GM06990 (cell line): ENCODE measurements at places on chromosomes 1 and 21.

DNA sequence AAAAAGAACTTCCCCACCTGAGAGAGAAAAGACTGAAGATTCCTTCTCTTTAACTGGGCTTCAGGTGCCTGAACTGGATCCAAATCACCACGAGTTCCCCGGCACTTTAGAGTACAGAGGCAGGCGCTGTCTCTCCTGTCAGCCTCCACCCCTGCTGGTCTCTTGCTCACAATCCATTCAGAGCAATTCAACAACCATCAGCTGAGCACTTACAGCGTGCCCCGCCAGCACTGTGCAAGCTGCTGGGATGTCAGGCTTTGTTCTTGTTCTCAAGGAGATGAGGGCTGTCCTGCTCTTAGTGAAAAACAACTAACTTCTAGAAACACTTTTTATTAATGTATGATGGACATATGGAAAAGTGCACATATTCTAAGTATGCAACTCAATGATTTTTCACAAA, 68.7 kb upstream of the VAMP3 start:
- DNase-seq: no peak

- no peak for DNase-seq
These were observed 114.5 kb upstream of the LYPLAL1 start for GRCh38 chr1:219058891-219059820.

GRCh38 chr1:93672477-93673162, 9.0 kb downstream of the BCAR3 start:
- no peak for DNase-seq

GRCh38 chr1:185666582-185666981, 67.6 kb upstream of the HMCN1 start:
- DNase-seq: no peak

DNA sequence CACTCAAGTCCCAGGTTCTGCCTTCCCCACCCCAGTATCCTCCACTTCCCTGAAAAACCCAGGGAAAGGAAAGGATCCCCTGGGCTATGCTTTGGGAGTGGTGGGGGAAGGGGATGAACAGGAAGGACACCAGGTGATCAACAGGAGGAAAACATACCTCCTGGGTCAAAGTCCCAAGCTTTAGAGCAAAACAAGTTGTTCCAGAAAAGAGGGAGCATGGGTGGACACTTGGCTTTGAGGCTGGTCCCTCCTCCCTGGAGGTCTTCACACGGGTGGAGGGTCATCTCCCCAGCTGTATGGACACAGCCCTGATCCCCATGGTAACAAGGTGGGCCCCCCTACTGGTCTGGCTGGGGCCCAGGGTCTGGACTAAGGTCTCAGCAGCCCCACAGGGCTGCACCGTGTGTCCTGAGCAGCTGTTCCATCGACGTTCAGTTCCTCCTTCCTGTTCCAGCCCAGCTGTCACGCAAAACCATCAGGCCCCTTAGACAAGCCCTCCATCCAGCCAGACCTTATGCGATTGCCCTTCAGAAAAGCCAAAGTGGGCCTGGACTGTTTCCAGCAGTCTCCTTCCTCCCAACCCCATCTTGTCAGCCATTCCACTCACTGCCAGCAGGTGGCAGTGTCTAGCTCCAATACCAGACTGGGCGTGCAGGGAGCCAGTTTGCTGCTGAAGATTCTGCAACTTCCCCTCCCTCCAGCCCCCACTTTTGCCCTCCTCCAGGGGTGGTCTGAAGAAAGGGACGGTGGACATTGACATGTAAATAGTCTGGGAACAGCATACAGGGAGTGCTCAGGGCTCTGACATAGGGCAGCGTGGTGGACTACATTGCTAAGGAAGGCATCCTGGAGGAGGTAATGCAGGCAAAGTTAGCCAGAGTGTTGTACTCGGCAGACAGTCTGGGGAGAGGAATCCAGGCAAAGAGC, 2.9 kb upstream of the PDZK1IP1 start:
- DNase-seq: no peak

DNA sequence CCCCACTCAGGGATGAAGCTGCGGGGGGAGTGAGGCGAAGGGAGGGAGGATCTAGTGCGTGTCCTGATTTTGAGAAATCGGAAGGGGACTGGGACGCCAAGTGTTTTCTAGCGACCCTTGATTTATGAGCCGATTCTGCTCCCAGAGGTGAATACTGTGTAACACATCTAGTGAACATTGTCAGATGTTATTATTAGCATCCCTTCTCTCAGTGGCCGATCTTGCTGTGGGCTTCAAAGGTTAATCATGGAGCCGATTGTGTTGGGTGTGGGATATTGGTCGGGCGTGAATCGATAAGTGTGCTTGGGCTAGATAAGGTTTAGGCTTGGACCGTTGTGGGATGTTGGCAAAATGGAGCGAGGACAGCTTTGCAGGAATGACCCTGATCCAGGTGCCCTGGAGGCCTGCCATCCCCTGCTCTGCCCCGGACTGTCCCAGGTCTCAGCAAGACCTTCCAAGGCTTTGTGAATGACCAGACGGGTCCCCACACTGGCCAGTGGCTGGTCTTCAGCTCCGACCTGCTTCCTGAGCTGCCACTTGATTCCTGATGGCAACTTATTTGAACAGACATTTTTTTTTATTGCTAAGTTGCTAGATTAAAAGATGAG, 2.2 kb downstream of the AJAP1 start:
- no peak for DNase-seq

DNA sequence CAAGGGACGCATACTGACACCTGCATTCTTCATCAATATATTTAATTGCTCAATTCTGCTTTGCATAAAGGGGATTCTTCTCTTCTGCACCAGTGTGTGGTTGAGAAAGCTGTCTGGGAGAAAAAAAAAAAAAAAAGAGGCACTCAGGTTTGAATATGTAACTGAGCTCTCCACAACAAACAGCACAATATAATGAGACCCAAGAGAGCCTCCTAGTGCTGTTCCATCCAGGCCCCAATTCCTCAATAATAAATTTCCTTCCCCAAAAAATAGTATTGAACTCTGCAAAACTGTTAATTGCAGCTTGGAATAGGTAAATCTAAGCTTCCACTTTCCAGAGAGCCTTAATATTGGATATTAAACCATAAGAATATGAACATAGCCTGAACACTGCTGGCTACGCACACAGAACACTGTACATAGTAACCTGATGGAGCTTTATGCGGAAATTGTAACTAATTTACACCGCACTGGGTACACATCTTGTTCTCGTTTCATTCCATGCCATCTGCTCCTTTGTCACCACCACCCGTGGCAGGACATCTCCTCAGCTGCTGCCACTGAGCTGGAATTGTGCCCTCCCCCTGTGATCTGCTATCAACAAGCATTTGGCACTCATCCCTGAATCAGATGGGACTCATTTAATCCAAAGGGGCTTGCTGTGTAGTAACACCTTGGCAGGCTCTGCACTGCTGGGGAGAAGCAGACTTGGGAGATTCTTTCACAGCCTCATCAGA, 272.0 kb downstream of the HHIPL2 start:
- DNase-seq: no peak

DNA sequence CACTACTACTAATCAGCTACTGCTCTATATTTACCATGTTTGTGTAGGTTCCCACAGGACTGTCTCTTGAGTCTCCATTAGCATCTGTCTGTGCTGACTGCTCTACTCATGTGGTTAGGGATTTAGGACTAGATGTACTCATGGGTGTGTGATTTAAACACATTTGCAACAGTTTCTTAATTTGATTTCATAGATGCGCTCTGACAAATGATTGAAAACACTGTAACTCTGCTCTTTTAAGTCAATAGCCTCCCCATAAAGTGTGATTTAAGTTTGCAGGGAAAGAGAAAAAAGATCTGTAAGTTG, 809.3 kb downstream of the NCAM2 start:
- no peak for DNase-seq

DNA sequence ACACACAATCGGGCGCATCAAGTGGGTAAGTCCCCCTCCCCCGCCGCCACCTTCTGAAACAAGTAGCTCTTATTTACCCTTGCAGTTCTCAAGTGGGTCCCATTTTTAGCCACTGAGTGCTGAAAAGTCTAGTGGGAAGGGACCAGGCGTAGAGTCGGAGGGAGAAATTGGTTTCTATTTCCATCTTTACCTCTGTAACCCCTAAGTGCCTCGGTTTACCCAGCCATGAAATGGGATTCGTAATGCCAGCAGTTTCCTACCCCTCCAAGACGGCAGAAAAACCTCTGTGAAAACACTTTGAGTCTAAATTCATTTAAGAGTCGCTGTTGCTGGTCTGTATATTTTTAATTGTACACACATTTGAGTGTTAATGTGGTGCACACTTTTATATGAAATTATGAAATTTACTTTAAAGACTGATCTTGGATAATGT, 928 bp downstream of the TLCD4 start:
- no peak for DNase-seq

DNA sequence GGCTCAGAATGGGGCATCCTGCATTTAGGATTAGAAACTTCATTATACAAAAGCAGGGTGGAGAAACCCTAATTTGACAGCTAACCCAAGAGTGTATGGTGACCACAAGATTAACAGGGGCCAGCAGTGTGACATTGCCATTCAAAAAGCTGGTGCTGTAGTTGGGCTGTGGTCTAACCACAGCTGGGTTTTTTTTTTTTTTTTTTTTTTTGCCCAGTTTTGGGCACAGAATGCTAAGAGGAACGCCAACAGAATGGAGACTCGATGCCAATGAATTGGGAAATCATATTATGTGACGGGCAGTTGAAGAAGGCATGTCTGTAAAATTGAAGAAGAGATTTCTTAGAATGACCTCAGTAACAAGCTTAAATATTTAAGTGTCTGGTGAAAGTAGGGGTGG, 58.4 kb downstream of the NFIA start:
- DNase-seq: no peak

DNA sequence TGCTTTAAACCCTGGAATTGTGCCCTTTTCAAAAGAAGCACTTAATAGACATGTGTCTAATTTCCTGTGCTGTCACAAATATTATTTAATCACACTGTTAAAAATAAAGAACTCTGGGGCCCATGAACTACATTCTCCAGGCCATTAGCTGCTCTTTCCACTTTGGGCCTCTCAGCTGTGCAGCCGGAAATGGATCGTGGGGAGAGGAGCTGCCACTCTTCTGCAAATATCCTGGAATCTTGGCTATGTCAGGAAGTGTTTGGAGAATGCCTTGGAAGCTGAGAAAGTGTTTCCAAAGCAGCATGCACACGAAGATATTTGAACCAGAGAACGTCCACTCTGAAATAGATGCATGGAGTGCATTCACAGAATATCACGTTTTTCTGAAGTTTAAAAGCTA, 27.5 kb upstream of the VPS26C start:
- DNase-seq: no peak

- DNase-seq: no peak
These were observed 1.7 kb upstream of the EXOSC10 start for GRCh38 chr1:11101347-11101746.

GRCh38 chr21:29449306-29449950, 150.7 kb downstream of the BACH1 start:
- DNase-seq: no peak

GRCh38 chr1:29650041-29650400, 413.7 kb downstream of the PTPRU start:
- no peak for DNase-seq

GRCh38 chr21:36788120-36788638, 89.3 kb downstream of the SIM2 start:
- no peak for DNase-seq

DNA sequence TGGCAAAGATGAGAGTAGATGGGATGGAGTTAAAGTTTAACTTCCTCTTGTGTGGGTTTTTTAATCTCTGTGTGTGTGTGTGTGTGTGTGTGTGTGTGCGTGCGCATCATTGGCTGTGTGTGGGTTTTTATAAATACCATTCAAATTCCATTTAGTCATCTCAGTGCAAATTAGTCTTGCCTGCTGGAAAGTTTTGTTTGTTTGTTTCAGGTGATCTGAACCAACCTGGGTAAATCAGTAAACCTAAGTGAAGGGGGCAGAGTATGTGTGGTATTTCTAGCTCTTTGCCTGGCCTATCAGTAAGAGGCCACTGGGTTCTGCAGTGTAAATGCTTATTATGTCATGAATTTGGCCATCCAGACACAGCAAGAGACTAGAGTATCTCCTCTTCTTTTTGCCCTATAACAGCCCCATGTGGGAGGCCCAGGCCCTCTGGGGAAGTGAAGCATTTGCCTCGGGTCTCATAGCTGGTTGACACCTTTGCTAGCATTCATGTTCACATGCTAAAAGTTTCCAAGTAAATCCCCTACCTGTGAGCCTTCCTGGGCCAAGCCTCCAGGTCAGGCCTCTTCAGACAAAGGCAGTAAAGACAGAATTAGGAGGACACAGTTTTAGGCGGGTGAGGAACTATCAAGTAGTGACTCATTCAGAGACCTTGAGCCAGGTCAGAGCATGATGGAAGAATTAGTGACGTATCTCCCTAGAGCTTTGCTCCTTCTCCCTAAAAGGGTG, 14.7 kb downstream of the INTS3 start:
- peak; percentile 47 for DNase-seq

DNA sequence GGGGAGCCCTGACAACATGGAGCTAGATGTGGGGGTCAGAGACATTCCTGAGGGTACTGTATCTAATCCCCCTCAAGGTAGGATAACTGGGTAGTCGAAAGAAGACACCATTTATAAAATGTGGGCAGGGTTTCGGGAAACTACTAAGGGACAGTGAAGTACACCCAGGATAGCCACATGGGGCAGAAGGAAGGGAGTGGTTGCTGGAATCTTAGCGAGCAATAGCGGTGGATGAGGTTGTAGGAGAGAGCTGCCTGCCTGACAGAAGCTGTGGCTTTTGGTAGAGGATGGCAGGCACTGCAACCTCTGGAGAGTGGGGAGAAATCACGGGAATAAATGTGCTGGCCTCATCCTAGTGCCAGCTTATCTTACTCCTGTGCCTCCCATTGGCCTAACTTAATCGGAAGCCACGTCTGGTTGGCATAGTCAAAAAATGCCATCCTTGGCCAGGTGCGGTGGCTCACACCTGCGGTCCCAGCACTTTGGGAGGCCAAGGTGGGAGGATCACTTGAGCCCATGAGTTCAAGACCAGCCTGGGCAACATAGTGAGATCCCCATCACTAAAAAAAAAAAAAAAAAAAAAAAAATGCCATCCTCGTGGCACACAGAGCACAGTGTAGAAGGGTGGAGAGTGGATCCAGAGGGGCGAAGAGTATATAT, 23.4 kb upstream of the MAPKAPK2 start:
- no peak for DNase-seq

GRCh38 chr1:107550358-107550757, 409.5 kb downstream of the NTNG1 start:
- DNase-seq: no peak

DNA sequence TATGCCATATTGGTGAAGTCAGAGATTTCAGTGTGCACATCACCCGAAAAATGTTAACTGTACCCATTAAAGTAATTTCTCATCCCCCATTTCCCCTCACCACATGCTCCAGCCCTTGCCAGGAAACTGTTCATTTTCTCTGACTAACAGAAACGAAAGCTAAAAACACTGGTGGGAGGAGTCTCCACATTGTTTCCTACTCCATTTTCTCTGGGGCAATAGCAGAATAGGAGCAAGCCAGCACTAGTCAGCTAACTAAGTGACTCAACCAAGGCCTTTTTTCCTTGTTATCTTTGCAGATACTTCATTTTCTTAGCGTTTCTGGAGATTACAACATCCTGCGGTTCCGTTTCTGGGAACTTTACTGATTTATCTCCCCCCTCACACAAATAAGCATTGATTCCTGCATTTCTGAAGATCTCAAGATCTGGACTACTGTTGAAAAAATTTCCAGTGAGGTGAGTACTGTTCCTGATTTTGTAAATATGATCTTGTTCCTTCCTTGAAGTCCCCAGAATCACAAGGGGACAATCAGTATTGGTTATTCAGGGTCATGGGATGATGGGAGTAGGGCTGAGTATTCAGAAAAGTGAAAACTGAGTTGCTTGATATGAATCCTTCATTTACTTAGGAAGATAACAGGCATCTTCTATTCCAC, at the start of gene IFI16:
IFI16 (plus strand) TSS at position 204 of the 658 bp plus-strand sequence. CDS start 4,774 bp downstream, outside the sequence.
- DNase-seq: peak; percentile 70

- no peak for DNase-seq
These were observed 118.9 kb downstream of the GDAP2 start for GRCh38 chr1:117810553-117810952.
